ENCODE measurements at places on chromosomes 7 and 10.

- DNase-seq = no peak
Observed at GRCh38 chr7:30557245-30557644, 37.4 kb upstream of the GARS1 start.

DNA sequence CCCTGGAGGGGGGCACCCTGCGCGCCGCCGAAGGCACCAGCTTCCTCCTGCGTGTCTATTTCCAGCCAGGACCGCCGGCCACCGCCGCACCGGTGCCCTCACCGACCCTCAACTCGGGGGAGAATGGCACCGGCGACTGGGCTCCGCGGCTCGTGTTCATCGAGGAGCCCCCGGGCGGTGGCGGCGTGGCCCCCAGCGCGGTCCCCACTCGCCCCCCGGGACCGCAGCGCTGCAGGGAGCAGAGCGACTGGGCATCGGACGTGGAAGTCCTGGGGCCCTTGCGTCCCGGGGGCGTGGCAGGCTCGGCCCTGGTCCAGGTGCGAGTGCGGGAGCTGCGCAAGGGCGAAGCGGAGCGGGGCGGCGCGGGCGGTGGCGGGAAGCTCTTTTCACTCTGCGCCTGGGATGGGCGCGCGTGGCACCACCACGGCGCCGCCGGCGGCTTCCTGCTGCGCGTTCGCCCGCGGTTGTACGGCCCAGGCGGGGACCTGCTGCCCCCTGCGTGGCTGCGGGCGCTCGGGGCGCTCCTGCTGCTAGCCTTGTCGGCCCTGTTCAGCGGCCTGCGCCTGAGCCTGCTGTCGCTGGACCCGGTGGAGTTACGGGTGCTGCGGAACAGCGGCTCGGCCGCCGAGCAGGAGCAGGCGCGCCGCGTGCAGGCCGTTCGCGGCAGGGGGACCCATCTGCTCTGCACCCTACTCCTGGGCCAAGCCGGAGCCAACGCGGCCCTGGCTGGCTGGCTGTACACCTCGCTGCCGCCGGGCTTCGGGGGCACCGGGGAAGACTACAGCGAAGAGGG lies 594 bp downstream of the CNNM1 start:
- no peak for DNase-seq

- no peak for DNase-seq
Observed at GRCh38 chr7:103031781-103032180, 42.8 kb downstream of the FBXL13 start.

DNA sequence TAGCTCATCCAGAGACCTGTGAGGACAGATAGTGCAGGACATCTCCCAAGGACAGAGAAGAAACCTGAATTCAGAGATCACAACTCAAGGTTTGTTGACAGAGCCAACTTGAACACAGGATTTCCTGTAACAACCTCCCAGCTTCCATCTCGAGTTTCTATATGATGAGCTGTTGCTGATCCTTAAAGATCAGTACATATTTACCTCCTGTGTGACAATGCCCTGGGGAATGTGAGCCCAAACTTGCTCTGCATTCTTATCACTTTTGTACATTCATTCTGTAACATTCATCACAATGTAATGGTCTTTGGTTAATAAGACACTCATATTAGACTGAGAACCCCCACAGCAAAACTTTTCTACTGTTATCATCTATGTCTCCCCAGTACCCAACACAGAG lies 468.6 kb downstream of the XPNPEP1 start:
- no peak for DNase-seq

- no peak for DNase-seq
Observed at GRCh38 chr10:120103738-120104560, 211.4 kb downstream of the SEC23IP start.

GRCh38 chr7:66256281-66256680 lies 51.1 kb downstream of the TPST1 start:
- no peak for DNase-seq

DNA sequence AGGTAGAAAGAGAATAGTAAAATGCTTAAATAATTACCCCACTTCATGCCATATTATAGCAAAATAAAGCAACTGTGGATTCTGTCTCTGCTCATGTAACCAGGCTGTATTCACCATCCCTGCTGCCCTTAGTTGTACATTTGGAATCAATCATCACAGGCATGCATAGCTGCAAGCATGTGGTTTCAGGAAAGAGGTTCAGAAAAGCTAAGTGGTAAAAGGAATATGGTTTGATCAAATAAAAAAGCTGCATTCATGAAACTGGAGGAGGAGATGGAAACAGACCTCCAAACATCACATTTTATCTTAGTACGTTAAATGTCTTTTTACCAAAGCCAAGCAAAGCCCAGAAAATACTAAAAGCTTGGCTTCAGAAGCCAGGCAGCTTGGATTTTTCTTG lies 81.3 kb downstream of the ADAM22 start:
- DNase-seq = no peak

GRCh38 chr7:157139111-157139809 lies 534 bp downstream of the UBE3C start:
- no peak for DNase-seq

GRCh38 chr7:19209166-19209696 lies 64.0 kb upstream of the FERD3L start:
- no peak for DNase-seq

DNA sequence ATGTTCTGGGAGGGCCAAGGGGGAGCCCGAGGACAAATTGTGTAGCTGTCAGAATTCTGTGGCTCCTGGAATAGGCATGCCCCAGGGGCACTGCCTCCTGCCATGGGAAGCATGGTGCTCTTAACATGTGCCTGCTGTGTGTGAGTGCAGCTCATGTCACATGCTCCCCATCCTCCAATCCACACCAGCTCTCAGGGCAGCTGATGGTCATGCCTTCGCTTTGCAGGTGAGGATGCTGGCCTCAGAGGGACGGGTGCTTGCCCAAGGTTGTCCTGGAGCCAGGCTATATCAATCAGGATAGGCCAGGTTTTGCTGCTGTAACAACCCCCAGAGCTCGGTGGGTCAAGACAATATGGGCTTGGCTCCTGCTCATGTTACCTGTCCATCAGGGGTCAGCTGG lies 303.4 kb downstream of the RPS24 start:
- DNase-seq = no peak

- DNase-seq = no peak
Observed at GRCh38 chr7:17506095-17506494, 207.6 kb downstream of the AHR start.

- DNase-seq = no peak
Observed at GRCh38 chr10:90969947-90970673, 49.2 kb upstream of the ANKRD1 start.

GRCh38 chr10:50963063-50963462 lies 77.6 kb upstream of the A1CF start:
- no peak for DNase-seq

GRCh38 chr7:94276027-94276426 lies 118.7 kb upstream of the COL1A2 start:
- no peak for DNase-seq

DNA sequence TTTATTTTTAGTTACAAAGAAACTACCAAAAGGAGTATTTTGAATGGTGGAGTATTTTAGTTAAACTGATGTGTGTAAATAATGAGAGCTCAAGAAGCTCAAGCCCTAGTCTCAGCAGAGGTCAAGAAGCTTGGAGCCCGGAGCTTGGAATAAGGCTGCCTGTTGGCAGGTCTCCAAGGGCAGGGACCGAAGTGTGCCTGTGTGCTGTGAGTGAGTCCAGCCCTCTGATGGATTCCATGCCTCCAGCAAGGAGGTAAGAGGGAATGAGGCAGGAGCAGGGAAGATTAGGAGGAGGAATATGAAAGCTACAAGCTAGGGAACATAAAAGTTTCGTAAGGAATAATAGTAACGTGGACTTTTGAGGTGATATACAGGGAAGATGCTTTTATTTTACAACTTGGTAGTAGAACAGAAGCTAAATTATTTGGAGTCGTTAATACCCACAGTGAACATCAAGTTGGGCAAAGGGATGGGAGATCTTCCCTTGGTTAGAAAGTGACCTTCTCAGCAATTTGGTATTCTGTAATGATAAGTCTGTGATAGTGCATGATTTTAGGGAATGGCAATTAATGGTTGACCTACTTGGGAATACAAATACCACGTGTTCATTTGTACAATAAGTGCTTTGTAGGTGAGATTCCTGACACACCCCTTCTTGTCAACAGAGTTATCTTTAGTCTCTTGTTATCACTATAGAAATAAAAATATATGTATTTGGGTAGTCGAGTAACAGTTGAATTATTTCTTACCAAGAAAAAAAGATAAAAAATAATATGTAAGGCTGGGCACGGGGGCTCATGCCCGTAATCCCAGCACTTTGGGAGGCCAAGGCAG lies 4.6 kb downstream of the SEC23IP start:
- DNase-seq = no peak

- DNase-seq = no peak
Observed at GRCh38 chr7:117227091-117227490, 95.8 kb downstream of the WNT2 start.

DNA sequence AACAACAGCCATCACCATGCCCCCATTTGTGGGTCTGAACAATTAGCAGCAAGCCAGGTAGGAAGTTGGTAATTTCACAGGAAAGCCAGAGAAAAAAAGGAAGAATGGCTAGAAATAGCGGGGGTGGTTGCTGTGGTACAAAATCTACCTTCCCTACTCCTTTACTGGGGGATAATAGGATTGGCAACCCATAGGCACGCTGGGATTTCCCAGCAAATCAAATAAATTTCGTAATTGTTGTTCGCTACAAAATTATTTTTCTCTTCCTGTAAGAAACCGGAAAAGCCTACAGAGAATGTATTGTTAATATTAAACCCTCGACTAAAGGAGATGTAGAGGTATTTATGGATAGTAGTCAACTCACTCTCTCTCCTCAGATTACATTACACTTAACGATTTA lies 123.9 kb downstream of the DOCK4 start:
- no peak for DNase-seq

GRCh38 chr7:751826-752225 lies 24.7 kb upstream of the PRKAR1B start:
- DNase-seq = no peak

GRCh38 chr7:159119851-159120539 lies 24.7 kb downstream of the VIPR2 start:
- DNase-seq = no peak

GRCh38 chr10:88389456-88389855 lies 193.7 kb downstream of the RNLS start:
- no peak for DNase-seq

DNA sequence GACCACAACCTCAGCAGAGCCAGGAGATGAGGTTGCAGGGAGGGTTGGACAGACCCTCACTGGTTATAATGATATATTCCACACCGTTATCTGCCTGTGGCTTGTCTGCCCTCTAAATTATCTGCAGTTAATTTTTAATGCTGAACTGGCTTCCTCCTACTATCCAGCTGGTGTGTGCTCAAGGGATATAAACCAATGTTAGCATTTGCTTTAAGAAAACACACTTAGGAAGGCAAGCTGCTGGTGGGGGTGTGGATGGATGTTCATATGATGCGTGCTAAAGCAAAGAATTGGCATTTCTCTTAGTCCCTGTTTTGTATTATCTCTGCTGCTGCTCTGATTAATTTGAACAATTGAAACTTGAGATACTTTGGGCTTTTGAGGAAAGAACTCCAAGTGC lies 132.2 kb upstream of the NPVF start:
- no peak for DNase-seq

- DNase-seq = no peak
Observed at GRCh38 chr10:62819141-62819920, 3.2 kb upstream of the EGR2 start.

GRCh38 chr7:70975754-70976153 lies 156.2 kb upstream of the GALNT17 start:
- DNase-seq = no peak

DNA sequence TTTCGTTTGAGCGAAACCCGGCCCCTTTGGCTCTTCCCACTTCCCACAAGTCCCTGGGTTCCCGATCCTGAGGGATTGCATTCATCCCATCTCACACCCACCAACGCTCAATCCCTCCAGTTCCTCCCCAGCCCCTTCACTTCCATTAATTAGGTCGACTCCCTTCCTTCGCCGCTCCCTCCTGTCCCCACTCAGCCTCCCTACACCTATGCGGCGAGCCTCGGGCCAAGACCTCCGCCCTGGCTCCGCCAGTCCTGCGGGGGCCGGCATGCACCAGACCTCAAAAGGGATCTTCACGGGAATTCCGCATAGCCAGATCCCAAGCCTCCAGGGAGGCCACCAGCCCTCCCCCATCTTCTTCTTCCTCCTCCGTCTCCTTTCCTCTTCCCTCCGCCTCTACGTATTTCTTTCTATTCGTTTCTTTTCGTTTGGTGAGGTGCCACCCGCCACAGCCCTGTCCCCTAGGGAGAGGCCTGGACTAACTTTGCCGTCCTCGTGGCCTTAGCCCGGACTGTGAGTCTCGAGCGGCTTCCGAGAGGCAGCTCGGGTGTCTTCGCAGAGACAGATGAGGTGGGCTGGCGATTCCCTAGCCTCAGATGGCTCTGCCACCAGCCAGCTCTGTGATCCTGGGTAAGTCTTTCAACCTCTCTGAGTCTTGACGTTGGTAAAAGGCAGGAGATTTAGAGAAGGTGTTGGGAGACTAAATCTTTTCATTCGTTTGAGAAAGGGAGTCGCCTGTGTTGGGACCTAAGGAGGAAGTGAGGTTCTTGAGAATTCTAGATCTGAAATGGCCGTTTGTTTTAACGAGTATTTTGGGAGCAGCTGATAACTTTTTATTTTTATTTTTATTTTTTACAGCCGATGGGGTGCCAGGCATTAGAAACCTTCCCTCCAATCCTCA lies 8.1 kb upstream of the LBX1 start:
- no peak for DNase-seq

DNA sequence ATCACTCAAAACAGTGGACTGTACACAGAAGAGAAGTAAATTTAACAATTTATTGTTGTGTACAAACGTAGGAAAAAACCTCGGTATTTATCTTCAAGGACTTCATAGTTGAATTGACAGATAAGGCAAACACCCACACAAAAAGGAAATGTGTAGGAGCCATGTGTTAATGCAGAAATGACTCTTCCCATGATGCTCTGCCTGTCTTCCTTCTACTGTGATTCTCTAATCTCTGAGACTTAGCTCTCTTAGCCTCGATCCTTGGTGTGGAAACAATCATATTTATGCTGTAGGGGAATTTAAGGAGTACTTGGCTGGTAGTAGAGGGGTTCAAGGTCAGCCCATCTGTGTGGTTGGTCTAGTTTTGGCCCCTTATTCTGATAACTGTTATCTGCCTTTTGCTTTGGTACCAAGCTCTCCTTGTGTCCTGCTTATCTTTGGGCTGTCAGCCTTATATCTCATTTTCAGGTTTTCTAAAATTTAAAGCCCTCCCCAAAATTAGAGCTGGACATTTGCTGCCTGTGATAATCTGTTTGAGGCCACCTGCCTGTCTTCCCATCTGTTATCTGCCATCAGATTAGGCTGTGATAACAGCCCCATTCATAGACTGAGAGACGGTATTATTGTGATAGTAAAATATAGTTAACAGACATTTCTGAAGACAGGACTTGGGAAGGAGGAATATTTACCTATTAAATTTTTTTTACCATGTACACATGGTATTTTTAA lies 81.7 kb downstream of the GPR85 start:
- no peak for DNase-seq
